Renal cortical epithelial cell (primary cell): ENCODE measurements at places on chromosomes 13 and 19. TPM values are rescaled to one million over a fixed set of nuclear protein-coding genes. Genes with fewer than 3 reads are reported as not detected.

Gene KCNN1
- 0.30 TPM in 1 of 2 replicates, not detected in the other for total RNA-seq

Gene IGSF23
- 0.17 and 2.7 TPM in 2 replicates for total RNA-seq

Gene ZNF682
- 0.69 and 4.4 TPM in 2 replicates for total RNA-seq

Gene MIR17HG
- total RNA-seq: 5.2 and 10.6 TPM in 2 replicates

Gene CLEC11A
- 0.15 and 0.52 TPM in 2 replicates for total RNA-seq

Gene NXNL1
- not detected in 2 replicates for total RNA-seq

Gene ZNF69
- total RNA-seq: 20.7 and 43.7 TPM in 2 replicates

Gene NLRP5
- not detected in 2 replicates for total RNA-seq

Gene DIRAS1
- total RNA-seq: 0.15 TPM in 1 of 2 replicates, not detected in the other

Gene DIAPH3
- total RNA-seq: 19.1 and 20.8 TPM in 2 replicates

Gene LRRC4B
- total RNA-seq: 0.30 TPM in 1 of 2 replicates, not detected in the other

Gene YJEFN3
- 0.50 and 0.69 TPM in 2 replicates for total RNA-seq

Gene PLPP2
- 15.4 and 70.8 TPM in 2 replicates for total RNA-seq

Gene CRLF1
- total RNA-seq: 0.30 TPM in 1 of 2 replicates, not detected in the other

Gene SHC2
- 1.0 and 5.1 TPM in 2 replicates for total RNA-seq

Gene TGFB1
- total RNA-seq: 4.9 and 44.8 TPM in 2 replicates

Gene ZNF586
- 16.2 and 18.1 TPM in 2 replicates for total RNA-seq

Gene DCLK1
- total RNA-seq: 12.0 and 12.2 TPM in 2 replicates

Gene LIPE
- total RNA-seq: 1.2 and 1.4 TPM in 2 replicates

Gene KLHL1
- not detected in 2 replicates for total RNA-seq

Gene ATP4B
- not detected in 2 replicates for total RNA-seq

Gene ABHD17A
- total RNA-seq: 34.2 and 46.7 TPM in 2 replicates

Gene CELF5
- 0.20 TPM in 1 of 2 replicates, not detected in the other for total RNA-seq

Gene POSTN
- 1.2 and 1.6 TPM in 2 replicates for total RNA-seq

Gene ZNF541
- total RNA-seq: not detected in 2 replicates
